Right ventricle myocardium inferior (tissue), 1 donor: ENCODE measurements at places on chromosomes 12 and 14. TPM values are rescaled to one million over a fixed set of nuclear protein-coding genes. Genes with fewer than 3 reads are reported as not detected.

DNA sequence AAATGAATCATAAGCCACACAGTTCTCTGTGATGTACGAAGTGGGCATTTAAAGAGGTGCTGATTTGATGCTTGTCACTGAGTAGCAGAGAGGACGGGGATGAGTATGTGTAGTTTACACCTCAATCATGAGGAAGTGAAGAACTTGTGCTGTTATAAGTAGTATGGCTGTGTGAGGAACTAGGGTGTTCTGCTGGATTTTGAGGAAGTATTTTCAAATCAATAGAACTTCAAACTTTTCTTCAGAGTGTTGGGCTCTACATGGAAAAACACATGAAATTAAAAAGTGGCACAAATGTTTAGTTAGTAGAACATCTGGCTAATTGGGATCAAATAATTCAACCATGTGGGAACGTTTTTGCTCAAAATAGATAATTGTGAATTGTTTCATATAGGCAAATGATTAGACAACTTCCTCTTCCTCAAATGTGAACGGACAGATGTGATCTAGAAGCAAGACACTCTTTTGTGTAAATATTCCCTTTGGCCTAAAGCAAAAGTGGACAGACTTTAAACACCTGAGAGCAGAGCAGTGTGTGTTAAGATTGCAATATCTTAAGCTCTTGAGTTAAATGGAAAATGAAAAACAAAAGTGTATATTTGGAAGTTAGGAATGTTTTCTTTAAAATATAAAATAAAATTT lies 168.5 kb downstream of the NAV3 start:
- no peak for DNase-seq

GRCh38 chr14:53824061-53824460 lies 132.6 kb downstream of the BMP4 start:
- DNase-seq, result no peak

DNA sequence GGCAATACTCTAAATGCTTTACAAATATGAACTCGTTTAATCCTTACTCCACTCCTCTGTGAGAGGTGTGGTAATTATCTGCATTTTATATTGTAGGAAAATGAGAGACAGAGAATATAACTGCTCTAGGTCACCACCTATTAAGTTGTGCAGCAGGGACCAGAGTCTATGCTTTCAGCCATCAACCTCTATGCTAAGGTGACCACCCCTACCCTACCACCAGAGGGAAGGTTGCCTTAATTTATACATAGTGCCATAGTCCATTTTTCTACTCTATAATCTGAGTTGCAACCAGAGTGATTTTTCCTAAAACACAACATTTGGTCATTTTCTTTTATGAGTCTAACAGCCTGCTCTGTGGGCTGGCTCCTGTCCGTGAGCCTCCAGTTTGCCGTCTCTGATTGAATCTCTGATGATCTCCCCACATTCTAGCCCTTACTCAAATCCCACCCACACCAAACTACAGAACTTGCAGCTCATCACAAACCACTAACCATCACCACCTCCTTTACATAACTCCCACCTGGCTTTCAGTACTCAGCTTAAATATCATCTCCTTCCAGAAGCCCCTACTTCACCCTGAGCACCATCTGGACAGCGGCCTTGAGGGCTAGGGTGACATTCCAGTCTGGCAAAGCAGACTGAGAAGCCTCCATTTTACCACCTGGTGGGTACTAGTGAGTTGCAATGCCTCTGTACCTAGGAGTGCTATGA lies 126.6 kb downstream of the PPM1H start:
- DNase-seq, result no peak

- no peak for DNase-seq
Observed at GRCh38 chr14:95261616-95262510, 57.8 kb downstream of the CLMN start.

GRCh38 chr14:72716476-72716875 lies 177.4 kb downstream of the DPF3 start:
- DNase-seq, result no peak

DNA sequence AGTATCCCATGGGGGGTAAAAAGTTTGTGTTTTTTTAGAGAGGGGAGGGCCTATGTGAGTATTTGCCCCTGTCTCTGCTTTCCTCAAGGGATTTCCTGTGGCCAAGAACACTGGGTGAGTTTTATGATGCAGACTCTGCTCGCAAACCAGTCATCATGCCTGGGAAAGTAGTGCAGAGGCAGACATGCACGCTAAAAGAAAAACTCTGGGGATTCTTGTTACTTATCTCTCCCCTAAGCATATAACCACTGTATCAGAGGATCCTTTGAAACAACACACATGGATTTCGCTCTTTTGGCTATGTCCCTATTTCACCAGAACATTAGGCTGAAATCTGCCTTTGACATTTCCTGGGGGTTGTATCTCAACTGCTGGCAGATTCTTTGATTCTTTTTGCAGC lies 1845.8 kb upstream of the SEL1L start:
- DNase-seq, result no peak

DNA sequence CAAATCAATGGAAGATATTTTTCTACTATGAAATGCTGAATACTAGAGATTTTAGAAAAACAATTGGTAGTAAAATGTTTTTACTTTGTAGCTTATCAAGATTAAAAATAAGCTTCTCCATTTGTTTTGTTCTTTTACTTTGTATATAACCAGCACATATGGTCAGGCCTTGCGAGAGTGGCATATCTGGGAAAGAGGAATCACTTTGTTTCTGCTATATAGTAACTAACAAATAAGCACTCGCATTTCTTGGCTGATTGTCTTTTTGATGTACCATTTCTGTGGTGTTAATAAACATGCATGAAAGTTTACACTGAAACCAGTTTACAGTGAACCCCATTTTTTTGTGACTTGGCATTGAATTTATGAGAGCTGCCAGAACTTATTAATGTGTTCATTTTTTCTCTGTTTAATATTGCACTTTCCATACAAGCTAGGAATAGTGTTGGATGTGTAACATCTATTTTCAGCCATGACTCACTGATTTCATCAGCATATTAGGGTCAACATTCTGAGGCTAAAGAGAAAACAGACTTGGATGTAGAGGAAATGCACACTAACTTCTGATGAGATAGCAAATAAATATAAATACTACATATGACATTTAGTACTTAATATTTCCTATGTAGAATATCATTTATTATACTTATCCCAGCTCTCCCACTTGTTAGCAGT lies 635.5 kb downstream of the KCNH5 start:
- no peak for DNase-seq

GRCh38 chr12:64009321-64010068 lies 165.0 kb downstream of the SRGAP1 start:
- DNase-seq, result no peak

Gene ALKBH1
- total RNA-seq, result 12.8 TPM

DNA sequence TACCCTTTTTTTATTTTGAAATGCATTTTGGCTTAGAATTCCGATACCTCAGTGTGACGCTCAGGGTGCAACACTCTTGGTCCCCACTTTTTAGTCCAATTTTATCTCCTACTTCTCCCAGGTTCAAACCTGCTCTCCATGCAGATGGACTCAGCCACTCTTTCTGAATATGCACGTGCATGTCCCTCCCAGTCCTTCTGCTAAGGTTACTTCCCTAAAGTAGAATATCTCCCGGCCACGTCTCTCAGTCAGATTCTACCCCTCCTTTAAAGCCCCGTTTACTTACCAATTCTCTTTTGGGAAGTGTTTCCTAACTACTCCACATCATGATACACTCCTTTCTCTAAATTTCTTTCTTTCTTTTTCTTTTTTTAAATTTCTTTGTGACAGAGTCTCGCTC lies 15.5 kb upstream of the PARP11 start:
- DNase-seq, result no peak

Gene KCNJ8
- 57.0 TPM for total RNA-seq

Gene IAPP
- not detected for total RNA-seq

Gene MYL2
- 17,347 TPM for total RNA-seq

Gene IQSEC3
- total RNA-seq, result 2.3 TPM
